NCI-H187 treated with DMSO at 0.1 percent for 48 hours (cell line): ENCODE measurements at places on chromosomes 2 and 18.

- no peak for DNase-seq
These were observed 40.6 kb downstream of the ITGB1BP1 start for GRCh38 chr2:9382604-9383235.

GRCh38 chr2:120992791-120993555, 257.3 kb downstream of the GLI2 start:
- no peak for DNase-seq

GRCh38 chr2:27796791-27797765, 25.6 kb downstream of the MRPL33 start:
- DNase-seq = no peak

GRCh38 chr2:117745537-117745936, 69.0 kb upstream of the DDX18 start:
- no peak for DNase-seq

DNA sequence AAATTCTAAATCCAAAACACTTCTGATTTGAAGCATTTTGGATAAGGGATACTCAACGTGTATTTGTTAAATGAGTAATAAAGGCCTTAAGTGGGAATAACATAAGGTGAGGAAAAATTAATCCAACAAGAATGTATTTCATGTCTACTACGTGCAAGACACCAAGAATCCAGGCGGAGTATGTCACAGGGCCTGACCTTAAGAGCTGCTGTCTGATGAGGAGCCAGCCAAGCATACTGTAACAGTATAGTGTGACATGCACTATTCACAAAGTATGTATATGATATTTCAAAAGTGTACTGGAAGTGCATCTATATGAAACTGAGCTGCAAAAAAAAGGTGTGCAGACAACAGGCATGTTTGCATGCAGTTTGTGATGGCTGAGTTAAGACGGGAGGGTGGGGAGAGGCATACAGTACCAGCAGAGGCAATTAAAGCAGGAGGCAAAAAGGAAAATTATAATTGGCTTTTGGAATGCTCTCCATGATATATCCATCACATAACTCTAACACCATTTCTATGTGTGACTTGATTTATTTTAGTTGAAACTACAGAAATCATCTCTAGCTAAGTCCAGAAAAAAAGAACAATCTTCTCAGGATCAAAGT, 18.2 kb downstream of the IWS1 start:
- DNase-seq = no peak

- no peak for DNase-seq
These were observed 107.7 kb downstream of the ATL2 start for GRCh38 chr2:38269421-38269820.

GRCh38 chr2:105766300-105766866, 21.7 kb downstream of the NCK2 start:
- DNase-seq = no peak

DNA sequence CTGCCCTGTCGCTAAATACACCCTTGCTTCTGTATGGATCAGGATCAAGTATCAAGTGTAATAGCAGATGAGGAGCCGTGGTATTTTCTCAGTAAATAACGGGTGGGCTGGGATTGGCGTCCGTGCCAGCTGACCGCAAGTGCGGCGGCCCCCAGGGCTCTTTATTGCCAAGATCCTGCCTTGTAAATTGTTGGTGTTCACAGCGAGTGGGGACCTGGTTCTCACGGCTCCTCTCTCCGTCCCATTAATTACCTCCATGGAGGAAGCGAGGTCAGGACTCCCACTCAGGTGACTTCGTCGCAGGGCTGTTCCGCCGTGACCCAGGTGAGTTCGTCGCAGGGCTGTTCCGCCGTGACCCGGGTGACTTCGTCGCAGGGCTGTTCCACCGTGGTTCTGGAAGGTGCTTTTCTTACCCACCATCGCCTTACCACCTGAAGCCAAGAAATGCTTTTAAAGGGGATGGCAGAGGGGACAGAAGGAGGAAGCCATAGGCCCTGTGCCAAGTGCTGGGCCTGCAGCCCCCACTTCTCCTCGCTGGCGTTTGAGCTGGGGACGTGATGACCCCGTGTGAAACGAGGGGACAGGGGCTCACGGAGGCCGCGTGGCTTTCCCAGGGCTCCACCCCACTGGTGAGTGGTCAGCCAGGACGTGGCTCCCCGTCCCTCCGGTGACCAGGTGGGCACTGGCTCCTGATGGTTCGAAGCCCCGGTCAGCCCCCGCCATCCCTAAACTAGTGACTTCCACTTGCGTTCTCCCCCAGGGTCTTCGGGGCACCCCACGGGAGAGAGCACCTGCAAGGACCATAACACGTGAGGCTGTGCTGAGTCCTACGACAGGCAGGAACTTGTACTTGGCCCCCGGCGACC, 118.4 kb downstream of the TWIST2 start:
- no peak for DNase-seq

DNA sequence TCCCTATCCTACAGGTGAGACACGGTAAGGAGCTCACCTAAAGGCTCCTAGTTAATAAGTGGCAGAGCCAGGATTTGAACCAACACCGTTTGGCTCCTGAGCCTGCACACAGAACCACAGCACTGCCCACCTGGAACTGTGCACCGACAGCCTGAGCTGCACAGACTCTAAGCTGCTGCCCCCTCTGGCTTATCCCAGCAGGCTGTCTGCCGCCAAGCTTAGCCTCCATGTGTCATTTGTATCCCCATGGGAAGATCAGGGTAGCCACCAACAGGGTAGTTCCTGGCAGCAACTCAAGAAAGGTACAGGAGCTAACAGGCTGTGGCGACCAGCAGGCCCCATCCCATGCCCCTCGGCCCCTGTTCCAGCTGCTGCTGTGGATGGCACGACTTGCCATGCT, 135.7 kb downstream of the LRRC30 start:
- DNase-seq = no peak
